ENCODE measurements at places on chromosomes 5 and 9.

GRCh38 chr5:59276917-59277372, 616.6 kb downstream of the PDE4D start:
- DNase-seq, result no peak

DNA sequence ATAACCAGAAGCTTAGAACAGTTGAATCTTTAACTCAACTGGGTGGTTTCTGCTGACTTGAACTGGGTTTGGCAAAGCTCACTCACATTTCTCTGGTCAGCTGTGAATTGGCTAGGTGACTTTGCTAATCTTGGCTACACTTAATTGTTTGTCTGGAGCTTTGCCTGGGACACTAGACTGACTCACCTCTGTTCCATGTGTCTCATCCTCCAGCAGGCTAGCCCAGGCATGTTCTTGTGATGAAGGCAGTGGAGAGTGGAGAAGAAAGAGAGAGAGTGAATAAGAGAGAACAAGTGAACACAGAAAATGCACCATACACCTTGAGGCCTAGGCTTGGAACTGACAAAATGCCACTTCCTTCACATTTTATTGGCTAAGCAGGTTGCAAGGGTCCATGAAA, 32.6 kb downstream of the SPATA31D1 start:
- no peak for DNase-seq

GRCh38 chr5:60632153-60632552, 67.8 kb downstream of the DEPDC1B start:
- DNase-seq, result no peak

- no peak for DNase-seq
Observed at GRCh38 chr9:18793122-18793521, 239.9 kb downstream of the SAXO1 start.

GRCh38 chr5:78056053-78056452, 238.4 kb downstream of the AP3B1 start:
- no peak for DNase-seq

DNA sequence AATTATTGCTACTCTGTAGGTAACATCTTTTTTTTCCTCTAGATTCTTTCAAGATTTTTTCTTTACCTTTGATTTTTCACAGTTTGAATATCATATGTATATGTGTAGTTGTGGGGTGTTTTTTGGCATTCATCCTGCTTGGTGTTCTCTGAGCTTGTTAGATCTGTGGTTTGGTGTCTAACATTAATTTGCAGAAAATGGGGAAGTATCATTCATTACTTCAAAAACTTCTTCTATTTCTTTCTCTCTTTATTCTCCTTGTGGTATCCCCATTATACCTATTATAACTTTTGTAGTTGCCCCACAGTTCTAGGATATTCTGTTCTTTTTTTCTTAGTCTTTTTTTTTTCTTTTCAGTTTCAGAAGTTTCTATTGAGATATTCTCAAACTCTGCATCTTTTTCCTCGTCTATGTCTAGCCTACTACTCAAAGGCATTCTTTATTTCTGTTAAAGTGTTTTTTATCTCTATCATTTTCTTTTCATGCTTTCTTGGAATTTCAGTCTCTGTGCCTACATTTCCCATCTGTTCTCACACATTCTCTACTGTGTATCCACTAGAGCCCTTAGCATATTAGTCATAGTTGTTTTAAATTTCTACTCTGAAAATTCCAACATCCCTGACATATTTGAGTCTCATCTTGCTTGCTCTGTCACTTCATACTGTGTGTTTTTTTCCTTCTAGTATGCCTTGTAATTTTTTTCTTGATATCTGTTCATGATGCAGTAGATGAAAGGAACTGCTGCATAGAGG, 60.1 kb upstream of the GNA14 start:
- no peak for DNase-seq

GRCh38 chr5:64557911-64558310, 52.1 kb downstream of the RGS7BP start:
- no peak for DNase-seq

DNA sequence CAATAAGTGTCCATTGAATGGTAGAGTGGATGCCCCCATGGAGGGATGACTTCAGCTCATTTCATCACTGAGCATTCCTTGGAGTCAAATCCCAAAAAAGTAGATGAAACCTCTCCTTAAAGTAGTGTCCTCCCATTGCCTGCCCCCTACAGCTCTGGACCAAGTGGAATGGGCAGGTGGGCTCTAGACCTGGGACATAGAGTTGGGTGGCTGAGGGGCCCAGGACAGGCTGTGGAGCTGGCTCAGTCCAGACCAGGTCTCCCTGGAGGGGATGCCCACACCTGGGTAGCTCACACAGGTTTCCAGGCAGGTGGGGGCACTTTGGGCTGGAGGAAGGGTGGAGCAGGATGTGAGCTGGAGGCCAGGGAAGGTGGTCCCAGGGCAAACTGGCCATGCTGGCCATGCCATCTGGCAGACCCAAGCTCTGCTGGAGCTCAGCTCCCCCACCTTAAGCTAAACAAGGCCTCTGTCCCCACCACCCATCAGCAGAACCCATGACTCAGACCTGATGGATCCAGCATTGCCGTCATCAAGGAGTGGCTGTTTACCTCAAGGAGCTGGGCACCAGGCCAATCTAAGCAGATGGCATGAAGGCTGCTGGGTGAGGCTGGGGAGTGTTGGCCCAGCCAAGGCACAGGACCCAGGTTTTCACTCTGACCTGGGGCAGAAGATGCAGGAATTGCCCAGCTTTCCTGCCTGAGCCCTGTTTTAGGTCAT, 6.2 kb upstream of the SPINK4 start:
- no peak for DNase-seq

DNA sequence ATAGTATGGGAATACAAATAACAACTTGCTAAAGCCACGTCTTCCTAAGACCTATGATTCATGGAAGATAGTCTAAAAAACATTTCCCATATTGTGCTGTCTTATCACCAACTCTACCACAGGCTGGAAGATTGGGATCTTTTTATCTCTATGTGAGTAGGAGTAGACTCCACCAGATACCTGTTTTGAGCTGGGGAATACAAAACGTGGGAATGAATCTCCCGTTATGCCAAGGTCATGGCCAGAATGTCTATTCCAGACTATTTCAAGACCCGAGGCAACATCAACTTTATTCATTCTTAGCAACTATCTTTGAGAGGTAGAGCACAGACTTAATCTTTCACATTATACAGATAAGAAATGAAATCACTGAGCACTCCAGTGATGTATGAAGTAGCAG, 2350.9 kb upstream of the WWC1 start:
- DNase-seq, result no peak

GRCh38 chr5:11494340-11494739, 409.9 kb downstream of the CTNND2 start:
- no peak for DNase-seq

DNA sequence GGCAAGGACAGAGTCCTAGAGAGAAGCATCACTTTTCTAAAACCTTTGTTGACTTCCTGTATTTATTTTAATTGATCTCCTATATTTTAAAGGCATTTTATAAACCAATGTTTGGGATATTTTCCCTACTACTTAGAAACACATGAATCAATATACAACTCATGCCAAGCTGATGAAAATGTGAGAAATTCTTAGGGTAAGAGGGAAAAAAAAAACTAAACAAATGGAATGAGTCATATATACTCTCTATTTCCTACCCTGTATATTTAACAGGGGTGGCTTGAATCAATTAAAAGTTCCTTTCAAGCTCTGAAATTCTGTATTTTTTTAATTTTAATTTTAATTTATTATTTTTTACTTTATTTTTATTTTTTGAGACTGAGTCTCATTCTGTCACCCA, 19.6 kb downstream of the BAAT start:
- no peak for DNase-seq

- no peak for DNase-seq
Observed at GRCh38 chr5:90410178-90410762, 714 bp upstream of the CETN3 start.

DNA sequence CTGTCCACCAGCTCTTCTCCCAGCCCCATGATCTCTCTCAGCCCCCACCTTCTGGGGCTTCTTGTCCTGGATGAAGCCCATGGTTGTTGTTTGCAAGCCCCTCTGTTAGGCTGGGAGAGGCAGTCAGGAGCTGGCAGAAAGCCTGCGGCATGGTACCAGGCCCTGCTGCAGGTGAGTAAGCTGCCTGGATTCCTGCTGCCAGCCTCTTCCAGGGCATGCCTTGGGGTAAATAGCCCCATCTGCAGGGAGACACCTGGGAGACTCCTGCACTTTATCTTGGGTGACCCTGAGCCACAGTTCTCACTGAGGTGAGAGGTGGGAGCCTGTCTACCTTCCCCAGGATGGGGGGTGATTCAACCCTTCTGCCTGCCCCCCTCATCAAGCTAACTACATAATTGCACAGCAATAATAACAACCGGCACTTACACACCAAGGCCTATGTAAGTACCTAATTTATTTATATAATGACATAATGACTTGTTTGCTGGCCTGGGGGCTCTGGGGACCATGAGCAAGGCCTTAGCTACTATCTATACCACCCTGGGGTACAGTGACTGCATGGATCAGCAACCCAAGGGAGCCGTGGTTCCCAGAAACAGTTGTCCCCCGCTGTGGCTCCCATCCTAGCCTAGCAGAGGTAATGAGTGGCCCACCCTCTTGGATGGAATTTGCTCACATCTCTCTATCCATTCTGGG, 116.0 kb downstream of the PSD2 start:
- DNase-seq, result no peak

DNA sequence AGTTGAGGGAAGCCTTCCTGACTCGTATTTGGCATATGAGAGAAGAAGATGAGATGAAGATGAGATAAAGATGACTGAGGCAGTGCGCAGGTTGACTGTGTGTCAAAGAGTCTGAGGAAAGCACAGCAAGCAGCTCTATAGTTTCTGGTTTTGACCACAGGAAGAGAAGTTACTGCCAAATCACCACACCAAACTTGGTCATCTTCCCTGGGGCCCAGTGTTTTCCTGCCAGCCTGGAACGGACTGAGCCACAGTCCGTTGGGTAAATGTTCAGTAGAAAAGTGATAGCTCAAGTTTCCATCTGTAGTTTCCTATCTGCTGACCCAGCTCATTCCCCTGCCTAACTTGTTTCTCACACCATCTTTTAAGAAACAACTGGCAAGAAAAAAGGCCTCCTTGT, 80.7 kb upstream of the ADAMTS19 start:
- no peak for DNase-seq

GRCh38 chr9:110153431-110153830, 54.5 kb downstream of the C9orf152 start:
- DNase-seq, result no peak

- no peak for DNase-seq
Observed at GRCh38 chr5:54387659-54388232, 67.8 kb upstream of the HSPB3 start.

DNA sequence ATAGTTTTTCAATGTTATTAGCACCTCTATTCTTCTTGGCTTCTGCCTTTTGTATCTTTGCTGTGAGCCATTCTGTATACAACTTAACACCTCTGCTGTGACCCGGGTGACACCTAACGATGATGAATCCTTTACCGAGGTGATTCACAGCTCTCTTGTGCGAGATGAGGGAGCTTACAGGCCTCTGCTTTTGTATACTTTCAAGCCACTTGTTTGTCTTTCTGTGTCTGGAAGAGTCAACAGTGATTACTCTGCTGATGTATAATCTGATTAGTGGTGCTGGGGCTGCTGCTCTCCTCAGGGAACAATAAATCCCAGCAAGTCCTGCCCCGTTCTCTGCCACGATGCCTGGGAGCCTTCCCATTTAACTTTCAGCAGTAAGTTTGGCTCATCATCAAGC, 442.9 kb upstream of the SGCD start:
- DNase-seq, result no peak

GRCh38 chr9:111467778-111468367, 16.3 kb downstream of the ECPAS start:
- no peak for DNase-seq

- DNase-seq, result no peak
Observed at GRCh38 chr5:99191206-99191745, 262.5 kb upstream of the CHD1 start.

DNA sequence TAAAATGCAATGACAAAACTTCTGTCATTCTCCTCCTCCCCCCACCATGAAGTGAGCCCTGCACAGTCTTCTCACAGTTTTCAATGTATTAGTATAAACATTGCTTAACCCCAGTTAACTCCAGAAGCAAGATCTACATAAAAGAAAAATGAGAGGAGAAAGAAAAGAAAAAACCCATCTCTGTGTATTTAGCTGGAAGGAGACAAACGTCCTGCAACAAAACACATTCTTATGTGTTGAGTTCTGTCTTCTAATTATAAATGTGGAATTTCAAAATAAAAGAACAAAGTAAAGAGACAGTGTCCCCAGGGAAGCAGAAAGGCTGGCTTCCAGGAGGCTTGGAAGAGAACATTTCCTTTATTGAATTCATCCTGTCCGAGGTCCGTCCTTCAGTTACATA, 491.9 kb upstream of the TUSC1 start:
- no peak for DNase-seq

DNA sequence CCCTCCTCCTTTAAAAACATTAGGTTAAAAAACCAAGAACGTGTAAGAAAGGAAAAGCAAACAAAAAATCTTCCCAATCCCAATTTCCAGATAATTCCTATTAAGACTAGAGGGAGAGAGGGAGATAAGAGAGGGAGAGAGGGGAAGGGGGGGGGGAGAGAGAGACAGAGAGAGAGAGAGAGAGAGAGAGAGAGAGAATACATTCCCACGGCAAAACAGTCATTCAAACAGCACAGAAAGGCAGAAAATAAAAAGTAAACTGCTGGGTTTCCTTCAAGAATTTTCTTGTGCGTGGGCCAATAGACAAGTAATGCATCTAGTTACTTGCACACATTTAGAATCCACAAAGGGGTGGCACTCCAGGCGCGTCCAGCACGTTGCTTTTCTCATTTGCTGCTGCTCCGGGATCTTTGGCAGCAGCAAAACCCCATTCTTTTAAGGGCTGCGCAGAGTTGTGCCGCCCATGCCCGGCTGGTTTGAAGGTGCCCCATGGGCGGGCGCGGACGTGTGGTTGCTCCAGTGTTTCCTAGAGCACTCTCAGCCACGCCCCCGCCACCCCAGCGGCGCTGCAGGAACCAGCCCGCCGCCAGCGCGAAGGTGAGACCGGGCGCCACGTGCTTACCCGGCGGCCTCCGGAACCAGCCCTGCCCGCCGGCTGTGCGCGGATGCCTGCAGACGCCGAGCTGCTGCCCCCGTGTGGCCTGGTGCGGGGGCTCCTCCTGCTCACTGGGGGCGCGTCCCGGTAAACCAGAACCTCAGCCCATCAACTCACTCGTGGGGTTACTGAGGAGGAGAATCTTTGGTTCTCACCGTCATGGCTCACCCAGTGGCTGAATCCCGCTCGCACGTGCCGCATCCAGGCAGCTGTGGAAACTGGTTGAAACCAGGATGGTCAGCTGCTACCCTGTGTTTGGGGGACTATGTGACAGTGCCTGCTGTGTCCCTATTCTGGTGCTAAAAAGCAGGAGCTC, 44.6 kb downstream of the STC2 start:
- peak; percentile 18 for DNase-seq

DNA sequence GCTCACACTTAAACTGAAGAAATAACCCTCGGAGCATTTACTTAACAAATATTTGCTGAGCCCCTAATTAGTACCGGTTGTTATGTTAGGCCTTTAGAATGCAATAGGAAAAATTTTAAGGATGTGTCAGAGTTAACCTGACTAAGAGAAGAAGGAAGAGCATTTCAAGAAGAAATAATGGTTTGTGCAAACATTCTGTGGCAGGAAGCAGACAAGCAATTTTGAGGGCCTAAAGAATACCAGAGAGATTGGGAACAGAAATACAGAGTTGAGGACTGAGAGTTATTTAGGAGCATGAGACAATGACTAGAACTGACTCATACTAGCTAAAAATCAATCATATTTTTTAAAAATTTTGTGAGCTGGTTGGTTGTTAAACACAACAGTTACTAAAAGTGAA, 218.8 kb downstream of the PRR16 start:
- DNase-seq, result no peak

GRCh38 chr5:146528236-146528635, 12.2 kb upstream of the GPR151 start:
- no peak for DNase-seq

Measured in activated T-helper 1 cell treated with anti-CD3 and anti-CD28 coated beads, Interleukin-2, amount 50 U/mL, for 16 hours (primary cell).